Mammary epithelial cell (primary cell): ENCODE measurements at places on chromosomes 13 and 19.

DNA sequence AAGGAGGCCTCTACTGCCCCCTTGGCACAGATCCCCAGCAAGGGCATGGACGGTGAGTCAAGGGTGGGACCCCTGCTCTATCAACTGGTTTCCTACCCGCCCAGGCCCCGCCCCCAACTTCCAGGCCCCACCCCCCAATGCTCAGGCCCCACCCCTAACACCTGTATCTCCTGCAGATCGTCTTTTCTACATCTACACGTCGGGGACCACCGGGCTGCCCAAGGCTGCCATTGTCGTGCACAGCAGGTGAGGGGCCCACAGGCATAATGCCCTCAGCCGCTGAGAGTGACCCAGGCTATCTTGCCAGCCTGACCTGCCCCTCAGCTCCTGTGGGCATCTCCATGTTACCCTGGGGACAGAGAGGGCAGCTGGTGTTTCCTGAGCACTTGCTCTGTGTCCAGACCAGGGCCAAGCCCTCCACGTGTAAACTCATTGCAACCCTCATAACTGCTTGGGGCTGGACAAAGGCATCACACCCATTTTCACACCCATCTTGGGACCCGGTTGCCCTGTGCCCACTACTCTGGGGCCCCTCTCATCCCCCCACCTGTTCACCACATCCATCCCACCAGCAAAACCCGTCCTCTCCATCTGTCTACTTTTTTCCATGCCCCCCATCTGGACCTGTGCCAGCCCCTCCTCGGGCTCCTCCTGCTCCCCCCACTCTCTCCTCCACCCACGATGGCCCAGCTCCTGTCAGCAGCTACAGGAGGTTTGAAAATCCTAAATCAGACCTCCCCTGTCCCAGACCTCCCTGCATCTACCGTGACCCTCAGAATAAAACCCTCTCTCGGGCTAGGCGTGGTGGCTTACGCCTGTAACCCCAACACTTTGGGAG lies 17.2 kb downstream of the SLC27A1 start:
- DNase-seq: no peak

- DNase-seq: no peak
These were observed 19.6 kb downstream of the C13orf46 start for GRCh38 chr13:113954046-113954835.

- DNase-seq: no peak
These were observed at the start of gene CILP2 for GRCh38 chr19:19538061-19538784. Gene CILP2, plus strand, starts transcription at chr19:19538265. Its CDS starts 85 bp downstream, at chr19:19538350.

DNA sequence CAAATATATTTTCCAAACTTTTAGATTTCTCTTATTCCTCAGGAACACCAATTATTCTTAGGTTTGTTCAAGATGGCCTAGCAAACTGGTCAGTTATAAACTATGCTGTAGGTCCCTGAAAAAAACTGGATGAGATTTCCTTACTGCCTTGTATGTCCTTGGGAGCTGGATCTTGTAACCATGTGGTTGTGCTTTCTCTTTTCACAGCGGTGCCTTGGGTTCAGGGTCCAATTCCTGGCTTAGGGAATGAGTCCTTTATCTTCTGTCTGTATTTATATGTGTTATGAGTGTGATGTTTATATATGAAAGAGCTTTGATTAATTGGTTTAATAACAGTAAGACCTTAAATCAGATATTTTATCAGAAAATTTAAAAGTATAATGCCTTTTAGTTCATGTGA lies 23.5 kb upstream of the GRTP1 start:
- no peak for DNase-seq

DNA sequence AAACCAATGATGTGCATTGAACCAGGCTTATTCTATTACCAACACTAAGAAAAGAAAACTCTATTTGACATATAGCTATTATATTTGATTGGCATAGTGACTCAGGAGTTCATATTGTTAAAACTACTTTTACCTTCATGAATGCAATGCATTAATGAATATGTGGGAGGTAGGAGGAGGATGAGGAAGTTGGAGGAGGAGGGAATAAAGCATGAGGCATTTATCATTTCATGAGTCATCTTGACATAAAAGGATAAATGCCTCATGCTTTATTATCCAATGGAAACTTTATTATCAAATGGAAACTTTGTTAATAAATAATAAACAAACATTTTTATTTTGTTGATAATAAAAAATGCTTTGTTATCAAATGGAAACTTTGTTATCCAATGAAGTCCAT lies 116.5 kb downstream of the SPRY2 start:
- peak; percentile 72 for DNase-seq

DNA sequence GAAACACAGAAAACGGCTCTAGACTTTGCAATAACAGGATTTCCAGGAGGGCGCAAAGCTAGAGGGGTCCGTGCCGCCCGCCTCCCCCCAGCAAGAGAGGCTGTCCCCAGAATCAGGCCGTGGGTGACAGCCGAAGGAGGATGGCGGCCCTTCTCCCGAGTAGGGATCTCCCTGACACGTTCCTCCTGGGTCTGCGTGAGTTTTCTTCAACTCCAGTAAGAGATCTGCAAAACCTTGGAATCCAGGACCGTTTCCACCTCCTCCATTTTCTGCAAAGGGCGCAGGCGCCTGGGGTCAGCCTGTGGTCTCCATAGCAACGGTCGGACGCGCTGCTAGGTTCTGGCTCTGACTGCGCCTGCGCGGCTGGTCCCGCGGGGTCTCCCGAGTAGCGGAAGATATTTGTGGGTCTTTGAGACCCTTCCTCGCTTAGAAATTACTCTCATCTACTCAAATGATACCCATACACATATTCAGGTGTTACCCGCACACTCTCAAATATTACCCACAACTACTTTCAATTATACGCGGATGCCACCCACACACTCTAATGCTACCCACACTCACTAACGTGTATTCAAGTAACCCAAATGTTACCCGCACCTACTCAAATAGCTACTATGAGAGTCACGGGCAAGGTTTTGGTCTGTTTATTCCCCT lies 2.1 kb downstream of the PNMA8C start:
- DNase-seq: no peak

GRCh38 chr13:114100446-114101357 lies 31.7 kb downstream of the RASA3 start:
- no peak for DNase-seq
